ENCODE measurements at places on chromosomes 4 and X. TPM values are rescaled to one million over a fixed set of nuclear protein-coding genes. Genes with fewer than 3 reads are reported as not detected.

GRCh38 chrX:2488621-2489285 lies 12.0 kb downstream of the DHRSX start:
- peaks cover 19% of the 10 kb centered on the region for H3K36me3 ChIP-seq
- no peak overlapping the region for H3K27ac ChIP-seq
- H3K27me3 ChIP-seq: no peaks in the 10 kb centered on the region
- no peaks in the 10 kb centered on the region for H3K4me1 ChIP-seq

DNA sequence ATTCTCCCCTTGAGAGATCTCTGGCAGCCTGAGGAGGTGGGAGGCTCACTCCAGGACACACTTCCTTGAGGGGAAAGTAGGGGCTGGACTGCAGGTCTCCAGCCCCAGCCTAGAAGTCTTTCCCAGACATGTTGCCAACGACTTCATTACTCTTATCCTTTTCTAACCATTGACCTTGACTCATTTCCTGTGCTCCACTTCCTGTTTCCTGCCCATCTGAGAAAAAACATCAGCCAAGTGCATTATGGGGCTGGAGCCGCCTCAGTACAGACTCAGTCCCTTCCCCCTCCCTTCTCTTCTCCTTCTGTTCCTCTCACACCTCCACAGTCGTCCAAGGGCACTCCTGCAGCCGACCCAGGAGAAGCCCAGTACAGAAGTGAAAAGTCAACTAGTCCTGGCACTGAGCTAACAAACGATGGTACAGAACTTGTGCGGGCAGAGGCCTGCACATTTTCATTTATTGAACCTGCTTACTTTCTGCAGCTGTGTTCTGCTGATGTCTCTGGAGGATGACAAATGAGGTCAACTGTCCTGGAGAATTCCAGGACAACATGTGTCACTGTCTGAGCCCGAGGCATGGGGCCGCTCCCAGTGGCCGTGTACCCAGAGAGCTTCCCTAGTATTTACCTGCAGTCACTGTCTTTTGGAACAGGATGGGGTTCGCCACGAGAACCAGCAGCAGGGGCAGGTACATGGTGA lies 20.1 kb downstream of the GPR143 start:
- H3K4me1 ChIP-seq: peaks cover 15% of the 10 kb centered on the region
- H3K36me3 ChIP-seq: peaks cover 20% of the 10 kb centered on the region
- DNase-seq: no peak
- H3K4me3 ChIP-seq: peak overlapping the region; percentile 62

- H3K27me3 ChIP-seq: no peaks in the 10 kb centered on the region
- no peak overlapping the region for H3K4me3 ChIP-seq
These were observed 756.3 kb upstream of the ATOH1 start for GRCh38 chr4:93072292-93072691.

DNA sequence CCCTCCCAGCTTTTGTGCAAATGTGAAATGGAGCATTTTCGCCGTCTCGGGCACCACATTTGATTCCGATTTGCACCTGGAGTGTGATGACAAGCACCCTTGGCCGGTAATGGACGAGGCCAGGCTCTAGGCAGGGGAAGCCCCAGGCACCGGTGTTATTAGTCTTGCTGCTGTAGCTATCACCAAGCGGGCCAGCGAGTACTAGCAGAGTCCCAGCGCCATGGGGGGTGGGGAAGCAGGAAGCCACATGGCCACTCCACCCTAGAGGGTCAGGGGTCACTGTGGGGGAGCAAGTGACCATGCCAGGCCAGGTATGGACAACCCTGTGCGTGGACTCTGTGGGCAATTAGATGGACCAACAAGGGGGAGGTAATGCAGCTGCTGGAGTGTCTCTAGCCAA lies 88.8 kb downstream of the CPZ start:
- peaks cover under 1% of the 10 kb centered on the region for H3K36me3 ChIP-seq
- H3K27me3 ChIP-seq: peaks cover 1% of the 10 kb centered on the region
- H3K4me1 ChIP-seq: no peaks in the 10 kb centered on the region
- DNase-seq: no peak
- no peak overlapping the region for H3K4me3 ChIP-seq

PSAPL1 gene
- not detected for total RNA-seq

TBX22 gene
- not detected for total RNA-seq

GRCh38 chrX:70656304-70656703 lies 211.7 kb downstream of the DLG3 start:
- DNase-seq: no peak
- peak overlapping the region; percentile 52 for H3K27ac ChIP-seq
- peaks cover 4% of the 10 kb centered on the region for H3K4me1 ChIP-seq
- H3K27me3 ChIP-seq: no peaks in the 10 kb centered on the region
- H3K4me3 ChIP-seq: no peak overlapping the region

DNA sequence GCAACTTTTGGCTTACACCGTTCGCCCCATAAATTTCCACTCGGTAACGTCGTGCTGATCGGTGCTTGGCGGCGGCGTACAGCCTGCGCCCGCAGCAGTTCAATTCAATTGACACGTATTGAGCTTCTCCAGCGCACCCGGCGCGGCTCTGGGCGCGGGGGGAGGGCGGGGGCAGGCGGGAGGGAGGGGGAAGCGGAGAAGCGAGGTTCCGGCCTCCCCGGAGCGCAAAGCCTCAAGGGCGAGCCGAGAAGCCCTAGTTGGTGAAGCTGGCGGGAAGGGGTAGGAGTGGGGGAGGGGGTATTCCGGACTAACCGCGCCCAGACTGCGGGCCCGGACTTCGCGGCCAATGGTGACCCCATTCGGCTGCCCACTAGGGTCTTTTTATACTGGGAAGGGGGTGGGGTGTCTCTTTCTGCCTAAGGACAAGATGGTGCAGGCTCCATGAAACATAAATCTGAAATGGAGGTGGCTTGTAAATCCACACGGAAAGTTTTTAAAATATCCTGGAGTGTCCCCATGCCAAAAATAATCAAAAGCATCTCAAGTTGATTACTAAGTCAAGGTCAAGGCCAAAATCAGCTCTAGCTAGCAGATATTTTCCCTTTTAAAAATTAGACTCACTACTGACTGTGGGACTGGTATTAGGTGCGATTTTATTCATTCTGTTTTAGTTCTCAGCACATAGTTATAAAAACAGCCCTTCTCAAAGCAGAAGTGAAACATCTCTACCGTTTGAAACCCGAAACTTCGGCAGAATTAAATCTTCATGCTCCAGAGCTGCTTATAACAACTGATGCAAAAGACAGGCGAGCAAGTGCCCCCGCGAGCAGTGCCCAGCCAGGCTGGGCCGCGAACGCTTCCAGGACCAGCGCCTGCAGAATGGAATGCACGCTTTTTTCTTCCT lies 1.5 kb upstream of the BCOR start:
- H3K36me3 ChIP-seq: no peaks in the 10 kb centered on the region
- DNase-seq: no peak
- peak overlapping the region; percentile 86 for H3K27ac ChIP-seq
- no peaks in the 10 kb centered on the region for H3K27me3 ChIP-seq

GRCh38 chr4:81245218-81246009 lies 30.4 kb upstream of the PRKG2 start:
- no peaks in the 10 kb centered on the region for H3K36me3 ChIP-seq
- DNase-seq: no peak
- H3K27ac ChIP-seq: no peak overlapping the region
- no peaks in the 10 kb centered on the region for H3K4me1 ChIP-seq
- no peaks in the 10 kb centered on the region for H3K27me3 ChIP-seq

GRCh38 chrX:17859609-17860178 lies 1.4 kb downstream of the RAI2 start:
- H3K36me3 ChIP-seq: no peaks in the 10 kb centered on the region
- H3K27ac ChIP-seq: no peak overlapping the region
- peak overlapping the region; percentile 85 for H3K4me3 ChIP-seq

Data from naive thymus-derived CD8-positive, alpha-beta T cell (primary cell).